ENCODE measurements at places on chromosomes 2 and 18.

- no peak for DNase-seq
Measured at GRCh38 chr18:61308795-61309393, 24.3 kb upstream of the CDH20 start.

- DNase-seq: no peak
Measured at GRCh38 chr2:226057914-226058313, 658.4 kb downstream of the NYAP2 start.

DNA sequence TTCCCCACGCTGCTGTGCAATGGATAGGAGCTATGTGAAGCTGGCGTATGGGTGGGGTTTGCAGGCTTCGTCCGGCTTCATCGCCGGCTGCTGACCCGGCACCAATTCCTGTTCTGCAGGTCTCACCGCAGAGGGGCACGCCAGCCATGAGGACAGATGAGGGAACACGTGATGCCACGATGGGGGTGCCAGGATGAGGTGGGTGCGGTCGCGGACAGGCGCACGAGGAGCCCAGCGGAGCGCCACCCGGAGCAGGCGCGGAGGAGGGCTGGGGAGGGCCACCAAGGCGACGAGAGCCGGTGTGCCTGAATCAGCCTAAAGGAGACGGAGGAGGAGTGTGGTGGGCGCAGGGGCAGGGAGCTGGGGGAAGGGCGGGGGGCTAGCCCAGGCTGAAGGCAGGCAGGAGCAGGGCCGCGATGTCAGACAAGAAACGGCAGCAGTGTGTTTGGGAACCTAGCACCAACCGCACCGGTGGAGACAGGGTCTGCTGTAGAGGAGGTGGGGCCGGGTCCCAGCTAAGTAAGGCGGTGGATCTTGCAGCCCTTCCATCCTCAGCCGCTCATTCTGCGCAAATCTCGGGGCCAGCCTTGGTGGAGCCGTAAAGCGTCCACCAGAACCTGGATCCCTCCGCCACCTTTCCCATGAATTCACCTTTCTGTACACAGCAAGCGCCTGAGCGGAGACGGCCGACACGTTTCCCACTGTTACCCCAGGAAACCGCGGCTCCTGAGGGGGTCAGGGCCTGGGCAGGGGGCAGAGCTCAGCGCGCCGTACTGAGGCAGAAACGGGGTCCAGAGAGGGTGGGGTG is 17.0 kb upstream of the CD8A start:
- DNase-seq: peak; percentile 85

DNA sequence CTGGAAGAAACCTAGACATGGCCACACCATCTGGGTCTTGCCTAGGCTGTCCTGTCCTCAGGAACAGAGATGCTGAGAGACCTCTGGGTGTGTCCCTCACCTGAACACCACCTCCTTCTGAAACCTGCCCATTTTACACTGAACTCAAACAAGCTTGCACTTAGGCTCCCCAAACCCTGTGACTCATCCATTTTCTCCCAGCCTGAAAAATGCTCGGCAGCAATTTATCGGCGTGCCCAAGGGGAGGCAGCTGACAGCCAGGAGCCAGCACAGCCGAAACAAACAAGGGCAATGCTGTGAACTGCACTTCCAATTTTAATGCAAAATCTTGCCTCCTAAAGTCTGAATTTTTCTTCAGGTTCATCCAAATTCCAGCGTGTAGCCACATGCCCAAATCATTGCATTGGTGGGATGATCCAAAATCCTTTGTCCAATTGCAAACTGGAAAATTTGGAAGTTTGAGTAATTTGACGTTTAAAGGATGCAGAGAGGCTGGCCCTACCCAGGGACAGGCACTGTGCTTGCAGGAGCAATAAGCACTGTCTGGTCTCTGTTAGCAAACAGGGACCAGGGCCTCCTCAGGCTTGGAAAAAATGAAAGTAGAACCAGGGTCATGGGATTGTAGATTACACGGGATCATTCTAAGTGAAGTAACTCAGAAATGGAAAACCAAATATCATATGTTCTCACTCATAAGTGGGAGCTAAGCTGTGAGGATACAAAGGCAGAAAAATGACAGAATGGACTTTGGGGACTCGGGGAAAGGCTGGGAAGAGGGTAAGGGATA is 67.7 kb downstream of the GALNT14 start:
- no peak for DNase-seq

- DNase-seq: no peak
Measured at GRCh38 chr2:68342470-68342869, 22.6 kb upstream of the PLEK start.

- DNase-seq: no peak
Measured at GRCh38 chr2:229446350-229446749, 175.3 kb upstream of the PID1 start.

DNA sequence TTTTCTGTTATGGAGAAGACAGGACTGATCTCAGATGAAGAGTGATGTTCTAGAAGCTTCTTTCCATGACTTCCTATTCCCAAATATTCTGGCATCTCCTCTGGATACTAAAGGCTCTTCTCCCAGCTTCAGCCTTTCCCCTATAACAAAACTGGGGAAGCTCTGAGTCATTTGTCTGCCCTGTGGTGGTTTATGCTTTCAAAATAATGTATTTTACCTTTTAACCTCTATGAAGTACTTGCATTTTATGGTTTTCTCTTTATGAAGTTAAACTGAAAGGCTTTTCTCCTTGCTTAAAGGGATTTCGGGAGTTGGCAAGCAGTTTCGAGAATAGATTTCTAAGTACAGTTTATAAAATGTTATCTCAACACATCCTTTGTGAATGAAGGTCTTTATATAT is 104.4 kb downstream of the TANC1 start:
- no peak for DNase-seq

DNA sequence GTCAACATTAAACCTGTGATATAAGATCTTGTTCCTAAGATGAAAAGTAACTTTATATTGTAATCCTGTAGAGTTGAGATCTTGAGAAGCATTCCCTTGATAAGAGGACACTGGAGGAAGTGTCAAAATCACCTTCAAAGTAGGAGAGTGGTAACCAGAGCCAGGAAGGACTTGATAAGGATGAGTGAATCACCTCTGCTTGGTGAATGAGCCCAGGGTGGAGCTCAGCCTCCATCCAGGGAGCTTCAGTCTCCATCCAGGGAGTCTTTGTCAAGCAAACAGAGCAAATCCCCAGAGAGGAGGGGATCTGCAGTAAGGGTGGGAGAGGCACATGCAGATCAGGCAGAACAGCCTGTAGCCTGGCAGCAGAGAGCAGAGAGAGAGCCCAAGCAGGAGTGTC is 167.1 kb upstream of the SIX2 start:
- no peak for DNase-seq

DNA sequence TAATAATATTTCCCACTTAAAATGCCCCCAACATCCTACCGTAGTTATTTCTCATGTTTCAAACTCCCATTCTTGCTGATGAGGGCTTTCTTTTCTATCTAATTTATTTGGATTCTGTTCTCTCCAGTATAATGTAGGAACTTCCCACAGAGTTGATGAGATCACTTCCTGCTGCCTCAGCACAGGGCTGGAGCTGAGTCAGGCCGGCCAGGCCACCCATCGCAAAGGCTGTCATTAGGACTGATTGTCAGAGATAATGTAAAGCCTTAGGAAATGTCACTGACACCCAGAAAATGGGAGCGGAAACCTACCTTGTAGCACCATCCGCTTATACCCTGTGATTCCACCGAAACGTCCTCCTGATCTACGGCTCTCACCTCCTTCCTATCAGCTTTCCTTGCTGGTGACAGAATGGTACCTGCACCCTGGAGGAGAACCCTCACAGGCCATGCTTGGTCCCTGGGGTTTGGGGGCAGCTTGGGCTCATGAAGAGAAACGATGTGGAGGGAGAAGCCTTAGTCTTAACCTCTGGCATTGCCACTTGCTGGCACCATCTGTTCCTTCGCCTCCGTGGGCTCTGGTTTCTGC is 672.8 kb upstream of the ID2 start:
- no peak for DNase-seq

DNA sequence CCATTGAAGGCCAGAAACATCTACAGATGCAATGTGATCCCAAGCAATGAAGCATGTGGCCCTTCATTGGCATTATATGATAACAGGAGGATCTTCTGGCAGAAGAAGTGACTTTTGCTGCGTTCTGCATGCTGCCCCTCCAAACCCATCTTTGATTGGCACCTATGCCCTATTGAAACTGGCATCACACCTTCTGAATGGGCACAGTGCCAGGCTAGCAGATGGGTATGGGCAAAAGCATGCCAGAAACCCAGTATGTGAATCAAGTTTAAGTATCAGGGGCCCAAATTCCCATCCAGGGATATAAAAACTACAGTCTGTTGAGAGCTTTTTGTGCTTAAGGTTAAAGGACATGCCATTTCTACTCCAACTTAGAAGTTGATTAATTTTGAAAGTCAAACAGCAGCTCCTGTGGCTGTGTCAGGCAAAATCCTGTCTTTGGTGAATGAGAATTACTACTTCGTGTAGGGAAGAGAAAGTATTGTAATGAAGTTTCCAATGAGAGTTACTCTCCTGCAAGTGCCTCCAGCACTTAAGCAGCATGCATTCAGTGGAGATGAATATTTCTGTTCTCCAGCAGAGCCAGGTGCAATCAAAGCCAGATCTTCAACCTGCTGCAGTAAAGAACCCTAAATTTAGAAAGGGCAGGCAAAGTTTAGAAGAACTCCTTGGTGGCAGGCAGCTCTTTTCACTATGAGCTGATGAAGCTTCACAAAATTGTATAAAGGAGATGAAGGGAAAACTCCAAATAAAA is 8.6 kb downstream of the VRK2 start:
- no peak for DNase-seq

GRCh38 chr2:239928391-239929350 is 96.5 kb downstream of the NDUFA10 start:
- no peak for DNase-seq

GRCh38 chr2:188869550-188869949 is 104.6 kb upstream of the COL3A1 start:
- DNase-seq: no peak

- DNase-seq: no peak
Measured at GRCh38 chr18:55418439-55418838, 169.6 kb downstream of the TCF4 start.

DNA sequence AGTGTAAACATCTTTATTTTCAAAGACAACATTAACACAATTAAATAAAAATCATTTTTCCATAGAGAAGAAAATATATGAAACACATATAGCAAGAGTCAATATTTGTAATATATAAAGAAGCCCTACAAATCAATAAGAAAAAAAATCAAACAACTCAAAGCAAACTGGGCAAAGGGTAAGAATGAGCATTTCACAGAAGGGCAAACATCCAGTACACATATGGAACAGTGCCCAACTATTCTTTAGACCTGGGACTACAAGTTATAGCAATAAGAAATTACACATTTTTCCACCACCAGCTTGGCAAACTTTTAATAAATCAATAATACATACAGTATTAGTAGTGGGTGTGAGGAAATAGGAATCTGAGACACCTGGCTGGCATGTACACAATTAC is 324.1 kb downstream of the CYP26B1 start:
- DNase-seq: no peak
